Mucosa of gallbladder (tissue), 1 donor: ENCODE measurements at places on chromosomes 3 and 15. TPM values are rescaled to one million over a fixed set of nuclear protein-coding genes. Genes with fewer than 3 reads are reported as not detected.

- DNase-seq = no peak
These were observed 855.5 kb downstream of the ROBO1 start for GRCh38 chr3:78912259-78912658.

GRCh38 chr3:14148041-14148985 is 23.5 kb downstream of the TMEM43 start:
- no peak for DNase-seq

GRCh38 chr3:120780977-120781376 is 38.4 kb downstream of the GTF2E1 start:
- no peak for DNase-seq

GRCh38 chr15:79036323-79036722 is 54.3 kb downstream of the RASGRF1 start:
- DNase-seq = no peak

DNA sequence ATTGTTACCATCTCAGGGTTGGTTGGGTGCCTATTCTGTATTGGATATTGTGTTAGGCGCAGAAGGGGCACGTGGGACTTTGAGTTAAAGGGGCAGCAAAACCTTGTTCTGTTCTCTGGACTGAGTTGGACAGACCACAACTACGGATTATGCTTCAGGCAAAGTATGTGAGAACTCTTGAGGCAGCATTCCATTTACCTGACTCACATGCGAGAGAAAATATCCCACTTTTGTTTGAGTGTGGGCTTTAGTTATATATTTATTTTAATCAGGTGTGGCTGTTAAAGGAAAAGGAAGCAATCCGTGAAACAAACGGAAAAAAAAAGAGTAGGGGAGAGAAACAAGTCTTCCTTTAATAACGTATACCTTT is 627 bp upstream of the PLS1 start:
- peak; percentile 19 for DNase-seq

DNA sequence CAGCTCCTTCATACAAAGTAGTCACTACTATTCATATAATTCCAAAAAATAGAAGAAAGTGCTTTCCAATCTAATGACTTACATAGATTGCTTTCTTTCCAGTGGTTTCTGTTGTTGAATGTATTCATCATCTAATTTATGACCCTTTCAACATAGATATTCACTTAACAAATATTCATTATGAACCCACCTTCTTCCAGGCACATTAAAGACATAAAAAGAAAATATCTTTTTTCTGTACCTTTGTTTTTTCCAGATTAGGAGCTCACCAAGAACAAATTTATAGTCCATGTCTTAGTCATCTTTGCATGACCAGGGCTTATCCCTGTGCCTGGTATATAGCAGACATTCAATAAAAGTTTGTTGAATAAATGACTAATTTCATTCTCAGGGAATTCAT is 32.4 kb upstream of the PDZRN3 start:
- no peak for DNase-seq

DNA sequence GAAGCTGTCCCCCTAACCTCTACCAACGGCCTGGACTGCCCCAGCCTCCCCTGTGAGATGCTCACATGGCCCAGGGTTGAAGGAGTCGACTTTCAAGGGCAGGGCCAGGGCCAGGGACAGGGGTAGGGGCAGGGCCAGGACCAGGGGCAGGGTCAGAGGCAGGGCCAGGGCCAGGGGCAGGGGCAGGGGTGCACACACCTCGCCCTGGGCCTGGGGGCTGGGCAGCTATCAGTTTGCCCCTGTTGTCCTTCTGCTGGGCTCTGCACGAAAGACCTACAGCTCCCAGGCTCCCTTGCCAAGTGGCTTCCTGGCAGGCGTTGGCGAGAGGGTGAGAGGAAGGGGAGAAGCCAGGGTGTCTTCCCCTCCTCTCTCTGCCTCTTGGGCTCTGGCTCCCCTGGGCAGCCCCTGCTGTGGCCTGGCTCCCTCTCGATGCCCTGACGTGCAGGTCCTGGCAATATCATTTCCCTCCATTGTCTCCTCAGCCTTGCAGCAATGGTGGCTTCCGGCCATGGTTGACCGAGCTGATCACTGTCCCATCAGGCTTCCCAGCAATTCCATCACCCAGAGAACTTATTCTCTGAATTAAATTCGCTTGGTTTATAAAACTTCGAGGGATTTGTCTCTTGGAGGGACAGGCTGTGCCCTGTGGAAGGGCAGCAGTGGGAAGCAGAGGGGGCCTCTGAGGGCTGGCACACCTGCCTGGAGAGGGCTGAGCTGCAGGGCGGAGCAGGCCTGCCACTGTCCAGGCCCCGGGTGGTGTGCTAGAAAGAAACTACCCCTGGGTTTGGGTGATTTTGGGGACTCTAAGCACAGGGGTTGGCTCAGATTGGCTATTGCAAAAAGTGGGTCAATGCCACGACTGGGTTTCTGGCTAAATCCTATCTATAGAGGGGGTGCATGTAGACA is 13.9 kb downstream of the PRR23E start:
- DNase-seq = peak; percentile 9

GRCh38 chr15:67564968-67565345 is 22.5 kb downstream of the MAP2K5 start:
- no peak for DNase-seq

DNA sequence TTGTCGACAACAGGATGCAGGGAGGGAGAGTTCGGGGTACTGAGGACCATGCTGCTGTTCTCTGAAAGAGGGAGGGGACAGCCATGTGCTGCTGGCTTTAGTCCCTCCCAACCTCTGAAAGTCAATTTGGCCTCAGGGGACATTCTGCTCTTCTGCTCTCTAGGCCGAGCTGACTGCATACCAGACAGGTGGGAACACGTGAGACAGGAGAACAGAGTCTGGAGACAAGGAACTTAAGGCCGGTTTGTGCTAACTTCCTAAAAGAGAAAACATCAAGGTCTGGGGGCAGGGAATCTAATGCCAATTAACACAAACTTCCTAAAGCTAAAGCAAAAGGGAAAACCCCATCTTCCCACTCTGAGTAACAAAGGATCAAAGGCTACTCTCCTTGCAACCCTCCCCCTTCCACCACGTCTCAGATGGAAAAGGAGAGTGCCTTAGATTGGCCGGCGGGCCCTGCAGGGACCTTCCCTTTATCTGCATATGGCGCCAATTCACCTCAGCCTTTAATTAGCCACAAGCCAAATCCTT is 41.0 kb downstream of the SLCO2A1 start:
- no peak for DNase-seq

DNA sequence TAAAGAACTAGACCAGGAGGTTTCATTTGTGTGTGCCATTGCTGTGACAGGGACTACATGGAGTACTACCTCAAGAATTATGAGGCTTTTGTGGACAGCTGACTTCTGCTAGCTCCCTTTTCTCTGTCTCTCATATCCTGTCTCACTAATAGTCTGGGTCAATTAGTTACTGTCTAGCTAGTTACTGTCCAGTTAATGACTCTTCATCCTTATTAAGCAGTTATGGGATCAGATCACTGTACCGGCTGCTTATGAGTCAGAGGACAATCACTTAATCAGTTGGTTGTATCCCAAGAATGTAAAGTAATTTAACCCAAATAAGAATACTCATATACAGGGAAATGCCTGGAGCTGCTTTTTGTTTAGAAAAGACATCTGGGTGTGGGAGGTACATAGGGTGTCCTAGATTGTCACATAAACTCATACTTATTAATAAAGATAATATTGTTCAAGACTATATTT is 158.0 kb downstream of the CDIN1 start:
- DNase-seq = no peak

GRCh38 chr15:75770131-75770530 is 57.5 kb upstream of the CSPG4 start:
- no peak for DNase-seq

GRCh38 chr3:193499136-193499770 is 55.4 kb downstream of the ATP13A4 start:
- DNase-seq = no peak

DNA sequence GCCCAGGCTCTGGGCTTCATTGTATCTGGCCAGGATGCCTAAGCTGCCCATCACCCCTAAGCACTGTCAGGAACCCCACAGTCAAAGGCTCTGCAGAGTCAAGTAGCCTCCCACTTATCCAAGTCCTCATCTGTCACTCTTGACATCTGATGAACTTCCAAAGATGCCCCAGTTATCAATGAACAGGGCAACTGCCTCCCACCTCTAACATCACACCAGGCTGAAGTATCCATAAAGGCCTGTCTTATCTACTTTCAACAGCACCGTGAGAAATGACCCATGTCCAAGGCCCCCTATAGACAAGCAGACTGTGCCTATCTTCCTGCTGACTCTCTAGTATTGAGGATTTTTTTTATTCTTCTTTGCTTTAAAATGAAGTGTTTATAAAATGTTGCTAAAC is 56.4 kb downstream of the TRIM69 start:
- DNase-seq = no peak

DNA sequence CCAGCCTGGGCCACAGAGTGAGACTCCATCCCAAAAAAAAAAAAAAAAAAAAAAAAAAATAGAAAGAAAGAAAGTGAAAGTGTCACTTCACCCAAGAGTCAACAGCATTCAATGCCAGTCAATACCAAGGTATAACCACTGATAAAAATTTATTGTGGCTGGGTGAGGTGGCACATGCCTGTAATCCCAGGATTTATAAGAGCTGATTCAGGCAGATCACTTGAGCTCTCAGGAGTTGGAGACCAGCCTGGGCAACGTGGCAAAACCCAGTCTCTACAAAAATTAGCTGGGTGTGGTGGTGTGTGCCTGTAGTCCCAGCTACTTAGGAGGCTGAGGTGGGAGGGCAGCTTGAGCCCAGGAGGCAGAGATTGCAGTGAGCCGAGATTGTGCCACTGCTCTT is 46.5 kb upstream of the PIK3CB start:
- DNase-seq = peak; percentile 12

DNA sequence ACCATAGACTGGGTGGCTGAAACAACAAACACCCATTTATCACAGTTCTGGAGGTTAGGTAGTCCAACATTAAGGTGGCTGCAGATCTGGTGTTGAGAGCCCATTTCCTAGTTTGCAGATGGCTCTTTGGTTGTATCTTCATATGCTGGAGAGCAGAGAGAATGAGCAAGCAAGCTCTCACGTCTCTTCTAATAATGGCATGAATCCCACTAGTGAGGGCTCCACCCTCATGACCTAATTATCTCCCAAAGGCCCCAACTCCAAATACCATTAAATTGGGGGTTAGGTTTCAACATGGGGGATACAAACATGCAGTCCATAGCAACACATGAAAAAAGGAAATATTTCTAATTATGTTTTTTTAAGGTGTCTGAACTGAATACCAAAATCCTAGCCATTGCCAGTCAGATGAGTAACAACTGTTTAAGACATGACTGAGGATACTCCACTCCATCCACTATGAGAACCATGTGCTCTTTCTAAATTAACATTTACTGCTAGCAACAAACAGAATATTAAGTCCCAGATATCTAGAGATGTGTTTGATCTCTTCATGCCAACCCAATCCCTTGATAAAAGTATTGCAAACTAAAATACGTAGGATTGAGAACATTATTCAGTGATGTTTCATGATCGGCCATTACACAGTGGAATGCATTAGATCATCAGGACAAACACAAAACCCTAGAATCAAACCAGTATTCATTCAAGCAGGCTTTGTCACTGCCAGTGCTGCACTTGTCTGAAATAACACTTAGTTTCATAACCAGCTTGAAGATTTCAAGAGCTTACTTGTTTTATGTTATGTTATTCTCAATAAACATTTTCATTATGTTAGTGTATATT is 340.3 kb downstream of the SLC9A9 start:
- no peak for DNase-seq

DNA sequence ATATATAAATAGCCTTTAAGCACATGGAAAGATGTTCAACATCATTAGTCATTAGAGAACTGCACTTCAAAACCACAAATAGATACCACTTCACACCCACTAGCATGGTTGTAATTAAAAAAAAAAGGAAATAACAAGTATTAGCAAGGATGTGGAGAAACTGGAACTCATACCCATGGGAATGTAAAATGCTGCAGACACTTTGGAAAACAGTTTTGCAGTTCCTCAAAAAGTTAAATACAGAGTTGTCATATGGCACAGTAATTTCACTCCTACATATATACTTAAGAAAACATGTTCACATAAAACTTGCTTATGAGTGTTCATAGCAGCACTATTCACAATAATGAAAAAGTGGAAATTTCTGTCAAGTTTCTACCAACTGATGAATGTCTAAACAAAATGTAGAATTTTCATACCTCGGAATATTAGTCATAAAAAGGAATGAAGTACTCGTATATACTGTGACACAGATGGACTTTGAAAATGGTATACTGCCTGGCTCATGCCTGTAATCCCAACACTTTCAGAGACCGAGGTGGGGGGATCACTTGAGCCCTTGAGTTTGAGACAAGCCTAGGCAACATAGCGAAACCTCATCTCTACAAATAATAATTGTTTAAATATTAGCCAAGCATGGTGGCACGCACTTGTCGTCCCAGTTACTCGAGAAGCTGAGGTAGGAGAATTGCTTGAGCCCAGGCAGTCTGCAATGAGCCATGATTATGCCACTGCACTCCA is 28.1 kb downstream of the BCL2A1 start:
- no peak for DNase-seq

DNA sequence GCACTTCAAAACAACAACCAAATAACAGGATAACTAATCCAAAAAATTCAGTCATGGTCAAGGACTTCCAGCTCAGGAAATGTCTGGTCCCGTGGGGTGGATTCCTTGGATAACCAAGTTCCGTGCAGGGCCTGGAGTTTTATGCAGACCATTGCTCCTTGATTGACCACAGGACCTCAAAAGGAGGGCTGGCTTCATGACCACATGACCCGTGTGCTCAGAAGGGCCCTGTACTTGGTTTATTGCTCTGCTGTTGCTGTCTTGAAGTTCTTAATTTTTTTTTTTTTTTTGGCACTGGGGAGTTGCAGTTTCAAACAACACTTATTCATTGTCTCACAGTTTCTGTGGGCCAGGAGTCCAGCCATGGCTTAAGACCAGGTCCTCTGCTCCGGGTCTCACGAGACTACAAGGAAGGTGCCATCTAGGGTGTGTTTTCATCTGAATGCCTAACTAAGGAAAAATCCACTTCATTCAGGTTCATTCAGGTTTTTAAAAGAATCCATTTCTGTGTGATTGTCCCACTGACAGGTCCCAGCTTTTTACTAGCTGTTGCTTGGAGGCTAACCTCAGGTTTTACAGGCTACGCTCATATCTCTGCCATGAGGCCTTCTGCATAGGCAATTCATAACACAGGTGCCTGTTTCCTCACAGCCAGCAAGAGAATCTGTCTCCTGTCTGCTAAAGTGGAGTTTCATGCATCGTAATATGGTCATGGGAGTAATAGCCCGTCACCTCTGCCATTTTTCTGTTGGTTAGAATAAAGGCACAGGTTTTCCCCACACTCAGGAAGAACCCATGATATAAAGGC is 65.3 kb downstream of the FLNB start:
- no peak for DNase-seq

GRCh38 chr3:42600958-42601675 is 631 bp downstream of the NKTR start:
- peak; percentile 44 for DNase-seq

- DNase-seq = no peak
These were observed 25.4 kb upstream of the PRSS50 start for GRCh38 chr3:46742992-46743585.

The KLHL6 gene
- 3.7 TPM for total RNA-seq

The RTP1 gene
- not detected for total RNA-seq

The PFN2 gene
- 60.3 TPM for total RNA-seq

The TEX9 gene
- 12.8 TPM for total RNA-seq

The OR4F6 gene
- not detected for total RNA-seq

The RBPMS2 gene
- 41.3 TPM for total RNA-seq

The ITGA11 gene
- 2.6 TPM for total RNA-seq

The UBAP1L gene
- 5.6 TPM for total RNA-seq

The FRMD5 gene
- total RNA-seq = 3.3 TPM

The SPINK8 gene
- not detected for total RNA-seq

The OR5K3 gene
- total RNA-seq = not detected

The RAD51 gene
- total RNA-seq = 1.3 TPM

The GRIP2 gene
- 2.1 TPM for total RNA-seq

The GUCA1C gene
- total RNA-seq = not detected
